Adrenal gland (tissue), 19 donors: ENCODE measurements at places on chromosomes 13 and 19. TPM values are rescaled to one million over a fixed set of nuclear protein-coding genes. Genes with fewer than 3 reads are reported as not detected.

GRCh38 chr13:28297341-28297740 lies 159.0 kb downstream of the PAN3 start:
- no peak overlapping the region for H3K27ac ChIP-seq
- no peaks in the 10 kb centered on the region for H3K4me1 ChIP-seq
- no peak for DNase-seq
- H3K36me3 ChIP-seq, result peaks cover 17% of the 10 kb centered on the region
- H3K4me3 ChIP-seq, result no peak overlapping the region
- no peaks in the 10 kb centered on the region for H3K27me3 ChIP-seq

- no peaks in the 10 kb centered on the region for H3K36me3 ChIP-seq
- H3K27ac ChIP-seq, result no peak overlapping the region
- H3K4me3 ChIP-seq, result no peak overlapping the region
- H3K4me1 ChIP-seq, result no peaks in the 10 kb centered on the region
- no peak for DNase-seq
Measured at GRCh38 chr13:40139896-40140520, 484.5 kb downstream of the COG6 start.

GRCh38 chr13:109665781-109666249 lies 120.6 kb downstream of the IRS2 start:
- DNase-seq, result no peak
- H3K27ac ChIP-seq, result no peak overlapping the region
- H3K4me1 ChIP-seq, result no peaks in the 10 kb centered on the region
- H3K27me3 ChIP-seq, result no peaks in the 10 kb centered on the region
- H3K36me3 ChIP-seq, result no peaks in the 10 kb centered on the region
- H3K4me3 ChIP-seq, result no peak overlapping the region

- no peak overlapping the region for H3K4me3 ChIP-seq
- H3K36me3 ChIP-seq, result no peaks in the 10 kb centered on the region
- H3K27ac ChIP-seq, result no peak overlapping the region
- no peak for DNase-seq
Measured at GRCh38 chr19:19552798-19553197, 14.7 kb downstream of the CILP2 start.

DNA sequence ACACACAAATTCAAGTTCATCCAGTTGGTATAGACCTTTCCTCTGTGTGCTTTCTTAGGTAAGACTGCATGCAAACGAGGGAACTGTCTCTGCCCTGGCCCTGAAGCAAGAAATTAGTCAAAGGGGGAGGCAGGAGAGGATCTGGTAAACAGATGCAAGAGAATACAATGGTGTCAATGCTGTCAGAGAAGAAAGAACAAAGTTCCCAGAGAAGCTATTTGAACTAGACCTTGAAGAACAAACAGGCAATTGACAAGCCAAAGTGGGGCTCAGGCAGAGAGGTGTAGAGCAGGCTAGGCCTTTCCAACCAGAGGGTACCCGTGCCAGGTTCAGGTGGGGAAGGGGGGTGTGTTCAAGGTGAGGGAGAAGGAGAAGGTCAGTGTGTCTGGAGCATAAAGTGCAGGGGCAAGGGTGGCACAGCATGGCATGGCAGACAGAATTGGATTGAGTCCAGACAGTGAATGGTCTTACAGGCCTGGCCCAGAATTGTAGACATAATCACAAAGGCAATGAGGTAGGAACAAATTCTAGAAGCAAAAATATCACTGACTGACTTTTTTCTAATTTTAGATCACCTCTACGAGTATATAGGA lies 95.0 kb upstream of the STARD13 start:
- no peak for DNase-seq
- H3K27ac ChIP-seq, result peak overlapping the region; percentile 41
- H3K27me3 ChIP-seq, result no peaks in the 10 kb centered on the region
- no peaks in the 10 kb centered on the region for H3K36me3 ChIP-seq

- H3K4me1 ChIP-seq, result peaks cover 6% of the 10 kb centered on the region
- H3K27ac ChIP-seq, result no peak overlapping the region
- DNase-seq, result no peak
- H3K27me3 ChIP-seq, result no peaks in the 10 kb centered on the region
Measured at GRCh38 chr13:99282264-99283231, 24.4 kb upstream of the GPR18 start.

DNA sequence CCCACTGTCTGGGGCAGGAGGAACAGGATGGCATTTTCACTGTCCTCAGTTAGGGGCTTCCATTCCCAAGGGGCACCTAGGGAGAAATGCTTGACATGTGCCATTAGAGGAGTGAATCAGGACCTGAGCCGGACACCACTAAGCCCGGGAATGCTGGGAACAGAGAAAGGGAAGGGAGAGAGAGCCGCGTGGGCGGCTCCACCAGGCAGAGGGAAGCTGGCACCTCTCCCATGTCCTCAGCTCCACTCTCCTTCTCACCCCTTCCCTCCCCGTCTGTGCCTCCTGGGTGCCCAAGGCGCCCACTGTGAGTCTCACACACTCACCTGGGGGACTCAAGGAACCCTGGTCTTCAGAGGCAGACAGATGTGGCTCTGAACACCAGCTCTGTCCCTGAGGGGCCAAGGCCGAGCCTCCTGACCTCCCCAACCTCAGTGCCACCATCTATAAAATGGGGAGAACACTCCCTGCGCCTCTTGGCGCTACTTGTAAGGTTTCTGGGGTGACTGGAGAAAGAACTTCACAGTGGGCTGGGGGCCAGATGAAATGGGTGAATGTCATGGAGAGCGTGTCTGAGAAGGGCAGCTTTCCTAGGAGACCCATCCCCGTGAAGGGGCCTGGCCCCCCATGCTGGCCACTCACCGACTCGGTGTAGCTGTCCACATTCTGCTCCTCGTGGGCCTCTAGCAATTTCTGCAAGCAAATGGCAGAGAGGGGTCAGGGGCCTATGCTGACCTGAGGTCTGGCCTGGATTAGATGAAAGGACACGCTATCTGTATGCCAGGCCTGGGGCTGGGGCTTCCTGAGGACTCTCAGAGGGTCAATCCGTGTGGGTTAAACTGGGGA lies 5.3 kb upstream of the KPTN start:
- no peak overlapping the region for H3K4me3 ChIP-seq
- no peaks in the 10 kb centered on the region for H3K27me3 ChIP-seq
- H3K27ac ChIP-seq, result no peak overlapping the region
- H3K36me3 ChIP-seq, result peaks cover 49% of the 10 kb centered on the region

GRCh38 chr13:100387416-100387815 lies 201.2 kb downstream of the GGACT start:
- DNase-seq, result no peak
- peaks cover 6% of the 10 kb centered on the region for H3K4me1 ChIP-seq
- no peaks in the 10 kb centered on the region for H3K36me3 ChIP-seq
- no peak overlapping the region for H3K4me3 ChIP-seq

DNA sequence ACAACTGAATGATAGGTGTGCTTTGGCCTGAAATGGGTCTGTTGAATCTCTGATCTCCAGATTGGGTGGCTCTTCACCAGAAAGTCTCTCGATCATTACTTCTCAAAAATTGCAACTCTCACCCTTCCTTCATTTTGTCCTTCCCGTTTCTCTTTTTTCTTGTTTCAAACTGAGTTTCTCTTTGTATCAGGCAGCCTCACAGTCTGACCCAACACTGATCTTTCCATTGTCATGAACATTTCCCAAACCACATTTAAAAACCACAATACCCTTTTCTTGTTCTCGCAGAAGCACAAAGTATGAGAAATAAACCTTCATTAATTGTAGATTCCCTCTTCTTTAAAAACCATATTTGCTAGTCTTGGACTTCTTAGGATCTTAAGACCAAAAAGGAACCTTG lies 33.6 kb upstream of the HMGB1 start:
- H3K36me3 ChIP-seq, result no peaks in the 10 kb centered on the region
- H3K4me1 ChIP-seq, result no peaks in the 10 kb centered on the region
- DNase-seq, result no peak

DNA sequence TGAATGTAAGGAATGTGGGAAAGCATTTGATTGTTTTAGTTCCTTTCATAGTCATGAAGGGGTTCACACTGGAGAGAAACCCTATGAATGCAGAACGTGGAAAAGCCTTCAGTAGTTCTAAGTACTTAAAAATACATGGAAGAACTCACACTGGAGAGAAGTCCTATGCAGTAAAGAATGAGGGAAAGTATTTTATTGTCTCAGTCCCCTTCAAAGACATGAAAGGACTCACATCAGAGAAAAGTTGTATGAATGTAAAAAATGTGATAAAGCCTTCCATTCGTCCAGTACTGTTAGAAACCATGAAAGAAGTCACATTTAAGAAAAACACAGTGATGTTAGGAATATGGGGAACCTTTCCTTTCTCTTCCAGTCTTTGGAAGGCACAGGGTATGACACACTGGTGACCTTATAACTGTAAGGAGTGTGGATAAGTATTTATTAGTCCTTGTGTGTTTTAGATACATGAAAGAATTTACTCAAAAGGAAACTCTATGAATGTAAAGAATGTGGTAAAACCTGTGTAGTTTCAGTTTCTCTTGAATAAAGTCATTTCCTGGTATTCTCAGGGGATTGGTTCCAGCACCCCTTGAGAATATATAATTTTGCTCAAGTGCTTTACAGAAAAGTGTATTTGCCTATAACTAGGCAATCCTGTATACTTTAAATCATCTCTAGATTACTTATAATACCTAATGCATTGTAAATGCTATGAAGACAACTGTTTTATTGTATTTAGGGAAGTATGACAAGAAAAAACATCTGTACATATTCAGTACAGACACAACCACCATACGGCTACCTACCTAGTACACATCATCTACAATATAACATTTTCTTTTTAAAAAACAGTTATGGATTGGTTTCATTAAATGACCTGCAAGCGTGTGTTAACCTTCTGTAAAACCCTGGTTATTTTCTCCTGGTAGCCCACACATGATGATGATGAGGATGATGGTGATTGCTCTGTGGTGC lies 52.8 kb downstream of the ZNF823 start:
- H3K4me1 ChIP-seq, result no peaks in the 10 kb centered on the region
- no peaks in the 10 kb centered on the region for H3K27me3 ChIP-seq
- no peak for DNase-seq
- H3K27ac ChIP-seq, result no peak overlapping the region
- no peak overlapping the region for H3K4me3 ChIP-seq

- no peaks in the 10 kb centered on the region for H3K36me3 ChIP-seq
- DNase-seq, result no peak
- H3K4me3 ChIP-seq, result no peak overlapping the region
- H3K27ac ChIP-seq, result peak overlapping the region; percentile 77
- H3K27me3 ChIP-seq, result no peaks in the 10 kb centered on the region
- peaks cover 18% of the 10 kb centered on the region for H3K4me1 ChIP-seq
Measured at GRCh38 chr19:2977746-2978138, 378 bp downstream of the TLE6 start.

DNA sequence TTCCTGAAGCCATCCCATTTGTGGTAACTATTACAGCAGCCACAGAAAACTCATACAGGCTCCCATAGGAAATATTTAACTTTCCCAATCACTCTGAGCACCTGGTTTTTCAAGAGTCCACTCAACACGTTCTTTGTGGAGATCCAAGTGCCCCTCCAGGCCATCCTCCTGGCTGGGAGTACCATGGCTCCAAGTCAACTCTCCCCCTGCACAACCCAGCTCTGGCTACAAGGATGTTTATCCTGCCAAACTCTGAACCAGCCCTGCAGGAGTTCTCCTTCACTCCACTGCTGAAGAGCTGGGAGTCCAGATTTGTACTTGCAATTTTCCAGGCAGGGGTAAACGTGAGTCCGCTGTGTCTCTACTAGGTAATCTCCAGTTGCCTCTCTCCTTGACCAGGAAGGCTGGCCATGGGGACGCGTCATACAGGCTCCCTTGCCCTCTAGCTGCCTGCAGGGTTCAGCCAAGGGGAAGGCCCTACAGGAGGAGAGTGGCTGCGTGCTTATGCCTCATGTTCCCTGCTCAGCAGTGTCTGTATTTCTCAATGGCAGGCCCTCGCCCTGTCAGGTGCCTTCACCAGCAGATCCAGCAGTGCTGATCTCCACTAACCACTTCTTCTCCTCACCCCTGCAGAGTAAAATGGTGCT lies 29.9 kb upstream of the ARGLU1 start:
- no peak overlapping the region for H3K4me3 ChIP-seq
- H3K27me3 ChIP-seq, result no peaks in the 10 kb centered on the region
- no peak overlapping the region for H3K27ac ChIP-seq
- DNase-seq, result no peak

GRCh38 chr13:108345016-108345415 lies 75.5 kb downstream of the TNFSF13B start:
- no peaks in the 10 kb centered on the region for H3K4me1 ChIP-seq
- H3K27me3 ChIP-seq, result no peaks in the 10 kb centered on the region
- DNase-seq, result no peak
- no peak overlapping the region for H3K4me3 ChIP-seq
- no peak overlapping the region for H3K27ac ChIP-seq

DNA sequence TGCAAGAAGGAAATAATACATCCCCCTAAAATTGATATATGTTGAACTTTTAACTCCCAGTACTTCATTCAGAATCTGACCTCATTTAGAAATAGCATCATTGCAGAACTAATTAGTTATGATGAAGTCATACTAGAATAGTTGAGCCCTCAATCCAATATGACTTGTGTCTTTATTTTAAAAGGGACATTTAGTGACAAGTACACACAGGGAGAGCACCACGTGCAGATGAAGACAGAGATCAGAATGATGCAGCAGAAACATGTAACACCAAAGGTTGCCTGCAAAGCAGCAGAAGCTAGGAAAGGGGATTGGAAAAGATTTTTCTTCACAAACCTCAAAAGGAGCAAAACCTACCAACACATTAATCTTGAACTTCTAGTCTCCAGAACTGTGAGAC lies 2602.5 kb downstream of the PCDH9 start:
- no peak overlapping the region for H3K27ac ChIP-seq
- no peaks in the 10 kb centered on the region for H3K4me1 ChIP-seq
- DNase-seq, result no peak
- no peaks in the 10 kb centered on the region for H3K27me3 ChIP-seq

DNA sequence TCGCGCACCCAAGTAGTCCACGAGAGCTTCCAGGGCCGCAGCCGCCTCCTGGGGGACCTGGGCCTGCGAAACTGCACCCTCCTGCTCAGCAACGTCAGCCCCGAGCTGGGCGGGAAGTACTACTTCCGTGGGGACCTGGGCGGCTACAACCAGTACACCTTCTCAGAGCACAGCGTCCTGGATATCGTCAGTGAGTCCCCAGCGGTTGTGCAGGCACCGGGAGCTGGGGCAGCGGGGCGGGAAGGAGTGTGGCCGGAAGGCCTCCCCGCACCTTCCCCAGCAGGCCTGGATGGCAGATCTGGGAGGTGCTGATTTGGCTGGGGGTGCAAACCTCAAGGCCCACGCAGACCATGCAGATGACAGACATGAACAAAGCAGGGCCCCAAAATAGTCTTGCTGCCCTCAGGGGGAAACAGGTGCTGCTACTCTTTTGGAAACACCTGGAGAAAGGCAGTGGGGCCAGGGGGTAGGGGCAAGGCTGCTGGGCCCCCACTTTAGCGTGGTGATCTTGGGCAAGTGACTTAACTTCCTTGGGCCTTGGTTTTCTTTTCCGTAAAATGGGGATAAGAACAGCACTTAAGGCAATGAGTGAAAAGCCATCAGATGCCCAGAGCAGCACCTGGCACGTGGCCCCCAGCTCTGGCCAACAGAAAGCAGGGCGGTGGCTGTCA lies 4.0 kb downstream of the MAG start:
- H3K4me3 ChIP-seq, result no peak overlapping the region
- no peaks in the 10 kb centered on the region for H3K4me1 ChIP-seq
- no peak overlapping the region for H3K27ac ChIP-seq
- DNase-seq, result no peak

- DNase-seq, result peak; percentile 77
- peaks cover 18% of the 10 kb centered on the region for H3K4me1 ChIP-seq
- H3K4me3 ChIP-seq, result no peak overlapping the region
- H3K27me3 ChIP-seq, result no peaks in the 10 kb centered on the region
Measured at GRCh38 chr19:29666578-29667386, 1.5 kb downstream of the PLEKHF1 start.

The ACP7 gene
- total RNA-seq, result not detected

The SMAD9 gene
- 3.6 TPM for total RNA-seq

The KLK15 gene
- 0.95 TPM for total RNA-seq

The SIPA1L3 gene
- 13.3 TPM for total RNA-seq

The IRGC gene
- not detected for total RNA-seq

The CACNG8 gene
- total RNA-seq, result not detected

The C5AR2 gene
- 3.3 TPM for total RNA-seq

The MCF2L gene
- 8.1 TPM for total RNA-seq

The PNMA8C gene
- total RNA-seq, result 4.4 TPM

The LENG9 gene
- 7.4 TPM for total RNA-seq

The SHC2 gene
- total RNA-seq, result 36.3 TPM
